Mesothelial cell of epicardium (in vitro differentiated cells): ENCODE measurements at places on chromosomes 16 and 17.

GRCh38 chr17:63842173-63842539 is 329 bp downstream of the SMARCD2 start:
- DNase-seq, result peak; percentile 68

DNA sequence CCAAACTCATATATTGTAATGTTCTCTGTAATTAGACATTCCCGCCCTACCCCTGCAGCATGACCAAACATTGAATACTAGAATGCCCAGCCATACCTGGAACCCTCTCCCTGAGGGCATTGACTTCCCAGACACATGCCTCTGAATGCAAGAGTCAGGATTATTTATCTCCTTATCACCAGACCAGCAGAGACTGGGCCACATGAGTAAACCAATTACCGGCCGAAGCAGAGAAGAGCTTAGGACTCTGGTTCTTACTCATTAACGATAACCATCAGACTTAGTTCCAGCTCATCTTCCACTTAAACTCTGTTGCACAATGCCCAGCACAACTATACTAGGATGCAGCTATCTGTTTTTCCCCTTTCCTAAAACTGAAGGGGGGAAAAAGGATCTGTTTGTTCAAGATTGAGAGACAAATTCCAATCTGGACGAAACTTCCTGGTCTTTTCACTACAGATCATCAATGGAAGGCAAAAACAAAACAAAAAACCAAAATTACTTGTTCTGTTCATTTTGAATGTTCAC is 88.2 kb upstream of the CORO6 start:
- no peak for DNase-seq

DNA sequence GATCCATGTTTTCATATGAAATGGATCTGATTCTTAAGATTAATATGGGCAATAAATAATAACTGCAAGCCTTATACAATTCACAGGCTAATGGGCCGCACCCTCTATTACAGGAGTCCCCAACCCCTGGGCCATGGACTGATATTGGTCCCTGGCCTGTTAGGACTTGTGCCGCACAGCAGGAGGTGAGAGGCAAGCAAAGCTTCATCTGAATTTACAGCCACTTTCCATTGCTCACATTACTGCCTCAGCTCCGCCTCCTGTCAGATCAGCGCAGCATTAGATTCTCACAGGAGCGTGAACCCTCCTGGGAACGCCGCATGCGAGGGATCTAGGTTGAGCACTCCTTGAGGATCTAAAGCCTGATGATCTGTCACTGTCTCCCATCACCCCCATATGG is 26.8 kb downstream of the METTL16 start:
- no peak for DNase-seq

DNA sequence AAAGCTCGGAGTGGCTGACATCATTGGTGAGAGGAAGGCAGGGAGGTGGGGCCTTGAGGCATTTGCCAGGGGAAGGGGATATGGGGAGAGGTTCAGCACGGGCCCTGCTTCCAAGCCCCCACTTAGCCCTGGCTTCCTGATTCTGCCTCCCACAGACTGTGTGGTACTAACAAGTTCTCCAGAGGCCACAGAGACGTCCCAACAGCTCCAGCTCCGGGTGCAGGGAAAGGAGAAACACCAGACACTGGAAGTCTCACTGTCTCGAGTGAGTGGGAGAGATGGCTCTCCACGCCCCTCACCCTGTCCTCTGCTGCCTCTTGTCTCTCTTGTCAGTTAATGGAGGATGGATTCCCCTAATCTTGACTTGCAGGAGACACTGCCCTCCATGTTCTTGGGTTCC is 8.1 kb downstream of the NFATC2IP start:
- no peak for DNase-seq

- DNase-seq, result no peak
Measured at GRCh38 chr16:74743668-74744299, 30.8 kb downstream of the FA2H start.

DNA sequence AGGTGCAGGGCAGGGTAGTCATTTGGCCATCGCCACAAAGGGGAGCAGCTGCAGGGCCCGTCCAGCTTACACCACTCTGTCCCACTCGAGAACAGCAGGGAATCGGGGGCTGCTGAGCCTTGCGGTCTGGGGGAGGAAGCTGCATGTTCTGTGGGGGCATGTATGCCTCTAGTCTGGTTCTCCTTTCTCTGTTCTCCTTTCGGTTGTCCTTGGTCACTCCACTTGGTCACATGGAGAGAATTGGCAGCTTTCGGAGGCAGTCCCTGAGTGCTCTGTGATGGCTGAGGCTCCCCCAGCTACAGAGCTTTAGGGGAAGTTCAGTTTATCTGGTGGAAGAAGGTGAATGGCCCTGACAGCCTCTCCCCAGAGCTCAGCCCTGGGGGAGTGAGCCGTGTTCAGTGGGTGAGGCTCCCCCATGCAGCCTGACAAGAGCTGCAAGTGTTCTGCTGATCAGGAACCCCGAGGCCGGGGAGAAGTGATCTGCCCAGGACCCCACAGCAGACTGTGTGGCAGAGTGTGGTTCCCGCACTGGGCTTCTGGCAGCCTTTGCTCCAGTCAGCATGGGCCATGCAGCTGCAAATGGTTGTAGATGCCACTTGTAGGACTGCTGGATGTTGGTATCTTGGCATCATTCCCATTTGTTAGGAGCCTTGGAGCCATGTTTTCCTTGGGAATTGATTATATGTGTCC is 22.3 kb upstream of the SMPD3 start:
- no peak for DNase-seq

GRCh38 chr16:87076950-87077749 is 240.0 kb downstream of the C16orf95 start:
- DNase-seq, result no peak

- no peak for DNase-seq
Measured at GRCh38 chr16:82031116-82032084, 3.7 kb upstream of the HSD17B2 start.

DNA sequence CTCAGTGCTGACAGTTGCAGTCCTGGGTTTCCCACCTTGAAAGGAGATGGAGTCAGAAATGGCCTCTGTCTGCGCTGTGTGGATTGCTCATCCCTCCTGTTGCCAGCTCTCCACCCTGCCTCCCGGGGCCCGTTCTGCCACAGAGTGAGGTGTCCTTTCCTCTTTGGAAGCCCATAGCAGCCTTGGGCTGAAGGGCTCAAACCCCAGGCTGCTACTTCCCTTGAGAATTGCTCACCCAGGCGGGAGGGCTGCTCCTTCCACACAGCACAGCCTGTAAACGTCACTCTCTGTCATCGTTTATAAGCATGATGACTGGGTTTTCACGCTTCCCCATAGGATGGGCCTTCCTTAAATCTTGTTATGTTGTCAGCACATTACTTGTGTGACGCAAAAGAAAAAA is 62.7 kb downstream of the FOXK2 start:
- no peak for DNase-seq

- DNase-seq, result no peak
Measured at GRCh38 chr17:62781831-62782251, 26.3 kb downstream of the MARCHF10 start.

- no peak for DNase-seq
Measured at GRCh38 chr16:31400191-31400590, 7.1 kb downstream of the ITGAD start.

- DNase-seq, result peak; percentile 37
Measured at GRCh38 chr16:9047689-9048301, 43.6 kb upstream of the HAPSTR1 start.

DNA sequence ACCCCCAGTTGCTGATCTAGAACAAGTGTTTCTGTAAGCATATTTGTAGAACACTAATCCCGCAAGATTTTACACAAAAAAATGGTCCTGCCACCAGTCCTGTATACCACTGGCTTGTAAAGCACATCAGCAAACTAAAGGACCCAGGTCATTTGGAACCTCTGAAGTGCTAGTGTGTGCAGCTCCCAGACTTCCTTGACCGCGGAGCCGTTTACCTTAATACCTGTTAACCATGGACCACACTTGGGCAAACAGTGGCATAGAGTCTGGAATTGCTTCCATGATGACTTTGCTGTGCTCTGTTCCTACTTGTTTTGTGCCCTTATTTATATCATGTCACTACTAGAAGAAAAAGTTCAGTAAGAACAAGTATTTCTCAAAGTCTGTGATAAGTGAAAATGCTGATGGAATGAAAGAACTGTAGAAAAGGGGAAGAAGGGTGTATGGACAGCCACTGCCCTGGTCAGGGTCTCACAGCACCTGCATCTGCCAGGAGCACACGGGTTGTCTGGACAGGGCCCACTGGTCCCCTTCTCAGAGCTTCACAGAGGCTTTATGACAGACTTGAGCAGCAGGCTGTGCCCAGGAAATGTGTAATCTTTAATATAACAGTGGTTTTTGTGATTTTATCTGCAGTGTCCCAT is 29.3 kb downstream of the ALDH3A2 start:
- DNase-seq, result no peak

- DNase-seq, result no peak
Measured at GRCh38 chr16:89216315-89217137, 977 bp upstream of the ZNF778 start.

DNA sequence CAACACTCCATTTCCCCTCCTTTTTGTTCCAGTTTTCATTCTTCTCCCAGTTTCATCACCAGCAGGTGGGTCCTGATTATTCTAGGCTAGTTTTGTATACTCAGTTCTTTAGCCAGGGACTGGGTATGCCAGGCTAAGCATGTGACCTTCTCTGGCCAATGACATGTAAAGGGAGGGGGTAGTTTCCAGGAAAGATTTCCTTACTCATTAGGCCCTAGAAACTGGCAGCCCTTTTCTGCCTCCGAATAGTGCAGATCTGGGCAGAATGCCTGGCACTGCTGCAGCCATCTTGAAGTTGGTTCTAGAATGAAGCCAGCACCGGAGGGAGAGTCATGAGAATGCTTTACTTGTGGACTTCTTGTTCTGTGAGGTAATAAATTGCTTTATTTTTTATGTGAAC is 126.9 kb upstream of the AXIN2 start:
- DNase-seq, result no peak

GRCh38 chr16:30874244-30874820 is 19.5 kb downstream of the BCL7C start:
- no peak for DNase-seq

DNA sequence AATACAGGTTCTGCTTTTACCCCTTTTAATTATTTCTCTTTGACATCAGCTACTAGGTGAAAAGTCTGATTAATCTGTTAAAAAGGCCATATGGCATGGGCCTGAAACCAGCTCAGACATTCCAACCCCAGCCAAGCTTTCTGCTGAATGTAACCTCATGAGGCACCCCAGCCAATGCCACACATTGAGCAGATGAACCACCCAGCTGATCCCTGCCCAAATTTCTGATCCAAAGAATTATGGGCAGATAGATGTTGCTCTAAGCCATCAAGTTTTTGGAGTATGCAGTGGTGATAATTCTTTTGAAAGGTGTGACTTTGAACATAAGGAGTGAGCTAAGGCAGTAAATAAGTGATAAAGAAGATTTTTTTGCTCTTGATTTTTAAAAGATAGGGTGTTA is 177.6 kb upstream of the AXIN2 start:
- DNase-seq, result no peak

DNA sequence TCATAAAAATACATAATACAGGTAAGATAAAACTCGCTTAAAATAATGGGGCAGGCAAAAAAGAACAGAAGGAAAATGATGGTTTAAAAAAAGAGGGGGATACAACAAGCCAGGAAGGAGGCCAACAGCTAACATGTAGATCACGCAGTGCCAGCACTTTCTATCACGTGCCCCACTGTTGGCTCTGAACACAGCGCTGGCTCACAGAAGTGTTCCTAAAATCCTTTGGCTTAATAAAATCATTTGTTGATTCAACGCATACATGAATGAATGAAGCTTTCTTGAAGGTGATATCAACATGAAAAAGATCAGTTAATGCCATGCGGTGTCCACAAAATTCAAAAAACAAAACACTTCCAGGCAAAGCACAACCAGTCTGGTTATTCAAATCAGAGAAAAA is 8.5 kb downstream of the ITGAE start:
- DNase-seq, result no peak
